ENCODE measurements at places on chromosomes 3 and 15.

DNA sequence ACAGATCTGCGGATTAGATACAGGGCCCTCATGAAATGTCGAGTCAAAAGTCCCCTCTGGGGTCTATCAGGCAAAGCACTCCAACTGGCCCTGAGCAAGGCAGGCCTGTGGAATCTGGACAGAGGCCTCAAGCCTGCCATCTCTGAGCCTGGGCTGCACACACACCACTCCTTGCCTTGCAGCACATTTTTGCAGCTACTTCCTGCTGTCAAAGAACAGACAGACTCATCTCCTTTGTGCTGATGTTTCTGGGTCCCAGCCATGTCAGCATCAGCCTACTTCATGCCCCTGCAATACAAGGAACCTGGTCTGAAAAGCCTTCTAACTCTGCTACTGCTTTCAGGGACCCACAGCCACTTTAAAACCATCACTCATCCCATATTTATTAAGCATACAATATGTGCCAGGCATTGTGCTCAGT is 60.6 kb upstream of the IL12A start:
- no peak for DNase-seq

DNA sequence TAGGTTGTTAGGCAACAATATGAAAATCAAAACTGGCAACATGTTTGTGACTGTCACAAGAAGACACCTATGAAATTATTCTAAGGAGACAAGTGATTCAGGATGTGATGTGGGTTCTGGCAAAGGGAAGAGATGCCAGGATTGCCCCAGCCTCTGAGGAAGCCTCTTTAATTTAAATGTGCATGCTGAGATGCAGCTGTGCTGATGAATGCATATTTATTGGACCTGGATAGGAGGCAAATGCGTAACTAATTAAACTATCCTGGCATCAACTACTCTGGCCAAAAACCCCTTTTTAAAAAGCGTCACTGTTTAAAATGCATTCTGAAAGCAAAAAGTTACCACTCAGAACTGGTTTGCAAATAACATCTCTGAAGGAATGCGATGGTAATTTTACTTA is 176.5 kb upstream of the DPH6 start:
- DNase-seq = no peak

DNA sequence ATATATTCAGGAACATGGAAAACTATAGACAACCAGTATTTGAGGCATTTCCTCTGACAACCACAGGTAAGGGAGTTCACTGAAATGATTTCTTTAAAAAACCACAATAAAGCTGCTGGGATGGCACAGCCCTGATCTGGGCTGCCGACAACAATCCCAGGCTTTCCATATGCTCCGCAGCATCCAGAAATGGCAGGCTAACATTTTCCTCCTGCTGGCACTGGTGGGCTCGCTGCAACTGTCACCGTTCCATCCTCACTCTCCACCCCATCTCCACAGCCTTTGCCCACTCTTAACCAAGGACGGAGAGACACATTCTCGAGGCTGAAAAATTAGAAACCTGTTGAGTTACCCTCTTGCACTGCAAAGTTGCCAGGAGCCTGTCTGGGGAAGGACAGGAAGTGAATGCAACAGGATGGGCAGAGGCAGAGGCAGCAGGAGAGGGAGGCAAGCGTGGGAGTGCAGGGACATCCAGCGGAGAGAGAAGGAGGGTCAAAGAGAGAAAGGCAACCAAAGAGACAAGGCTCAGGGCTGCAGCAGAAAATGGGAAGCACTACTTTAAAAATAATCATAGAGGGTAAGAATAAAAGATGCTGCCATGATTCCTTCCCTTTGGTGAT is 79.0 kb upstream of the ARRDC4 start:
- DNase-seq = no peak

- no peak for DNase-seq
Observed at GRCh38 chr3:190032923-190033322, 87.8 kb downstream of the P3H2 start.

GRCh38 chr3:42133500-42134298 is 42.5 kb downstream of the TRAK1 start:
- DNase-seq = no peak

GRCh38 chr3:127639173-127640041 is 10.4 kb downstream of the PODXL2 start:
- peak; percentile 54 for DNase-seq

DNA sequence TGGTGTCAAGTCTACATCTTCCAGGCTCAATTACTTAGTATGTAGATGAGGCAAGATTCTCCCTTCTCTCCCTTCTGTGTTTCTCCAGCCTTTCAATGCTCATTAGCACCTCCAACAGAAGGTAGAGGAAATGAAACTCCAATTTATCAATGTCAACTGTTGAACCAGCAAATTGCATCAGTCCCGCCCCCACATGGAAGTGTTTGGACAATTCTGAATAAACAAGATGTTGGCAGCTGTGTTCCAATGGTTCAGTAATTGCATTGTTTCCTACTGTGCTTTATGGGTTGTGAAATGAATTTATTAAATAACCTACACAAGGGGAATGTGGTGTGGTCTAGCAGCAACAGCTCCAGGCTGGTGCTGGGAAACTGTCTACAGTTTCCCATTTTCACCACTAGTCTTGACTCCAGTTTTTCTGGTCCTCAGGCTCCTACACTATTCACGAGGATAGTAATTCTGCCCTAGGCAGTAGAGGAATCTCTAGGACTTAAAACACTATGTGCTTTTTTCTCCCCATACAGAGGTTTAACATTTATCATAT is 91.9 kb downstream of the MB21D2 start:
- no peak for DNase-seq

DNA sequence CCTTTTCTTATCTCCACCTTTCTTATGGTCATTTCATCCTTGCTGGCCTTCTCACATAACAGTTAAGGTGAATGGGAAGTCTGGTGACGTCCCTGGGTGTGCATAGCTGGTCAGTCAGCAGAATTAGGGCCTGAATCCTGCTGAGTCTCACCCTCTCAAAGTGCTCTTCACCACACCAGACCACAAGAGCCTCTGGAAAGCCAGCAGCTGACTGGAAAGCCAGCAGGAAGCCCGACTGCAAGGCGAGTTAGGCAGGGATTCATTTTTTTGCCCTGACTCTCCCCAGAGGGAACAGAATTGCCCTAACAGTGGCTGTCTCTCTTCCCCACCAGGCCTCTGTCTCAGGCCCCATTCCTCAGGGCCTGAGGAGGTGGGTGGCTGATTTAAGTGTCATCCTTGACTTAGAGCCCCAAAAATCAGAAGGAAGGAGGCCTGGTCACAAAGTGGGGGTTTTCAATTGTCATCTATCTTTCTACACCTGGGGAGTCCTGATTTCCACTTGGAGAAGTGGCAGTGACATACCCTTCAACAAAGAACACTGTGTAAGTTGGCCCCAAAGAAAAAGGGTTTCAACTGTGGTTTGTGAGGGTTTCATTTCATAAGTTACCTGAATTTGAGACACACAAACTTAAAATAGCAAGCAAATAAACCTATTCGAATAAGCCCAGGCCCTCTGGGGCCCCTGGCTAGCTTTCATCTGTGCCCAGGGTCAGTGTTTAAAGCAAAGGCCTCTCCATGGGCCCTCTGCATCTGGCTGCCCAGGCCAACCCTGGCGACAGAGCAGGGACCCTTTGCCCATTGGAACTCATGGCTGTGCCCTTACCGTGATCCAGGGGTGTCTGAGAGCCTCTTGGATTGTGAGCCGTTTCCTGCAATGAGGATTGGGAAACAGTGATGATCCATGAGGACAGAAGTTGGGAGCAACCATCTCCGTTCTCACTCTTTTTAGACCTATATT is 90.5 kb upstream of the HERC1 start:
- DNase-seq = no peak

- no peak for DNase-seq
Observed at GRCh38 chr3:188486126-188486525, 332.2 kb downstream of the LPP start.

- no peak for DNase-seq
Observed at GRCh38 chr3:50994537-50994936, 319.8 kb downstream of the DOCK3 start.

DNA sequence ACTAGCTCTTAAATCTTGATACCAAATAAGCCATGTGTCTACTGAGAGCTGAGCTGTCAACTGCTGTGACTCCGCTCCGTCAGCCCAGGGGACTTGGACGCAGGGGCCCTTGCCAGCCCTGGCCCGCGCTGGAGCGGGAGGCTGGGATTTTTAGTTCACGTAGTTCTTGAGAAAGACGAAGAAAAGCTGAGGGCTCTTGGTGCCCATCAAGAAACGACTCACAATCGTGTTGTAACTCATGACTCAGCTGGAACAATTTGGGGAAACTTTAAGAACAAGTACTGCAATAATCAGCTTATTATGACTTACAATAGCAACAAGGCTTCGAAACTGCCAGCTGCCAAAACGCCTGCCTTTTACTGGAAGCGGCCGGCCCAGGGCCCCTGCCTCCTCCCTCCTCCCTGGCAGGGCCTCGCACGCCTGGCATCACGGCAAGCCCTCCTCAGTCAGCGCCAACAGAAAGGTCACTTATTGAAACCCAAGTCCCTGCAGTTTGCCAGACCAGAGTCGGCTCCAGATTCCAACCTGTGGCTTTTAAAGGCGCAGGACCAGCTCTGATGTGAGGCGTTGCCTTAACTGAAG is 60.3 kb downstream of the RGMA start:
- DNase-seq = peak; percentile 50

GRCh38 chr3:128232376-128233178 is 79.3 kb downstream of the EEFSEC start:
- DNase-seq = no peak

DNA sequence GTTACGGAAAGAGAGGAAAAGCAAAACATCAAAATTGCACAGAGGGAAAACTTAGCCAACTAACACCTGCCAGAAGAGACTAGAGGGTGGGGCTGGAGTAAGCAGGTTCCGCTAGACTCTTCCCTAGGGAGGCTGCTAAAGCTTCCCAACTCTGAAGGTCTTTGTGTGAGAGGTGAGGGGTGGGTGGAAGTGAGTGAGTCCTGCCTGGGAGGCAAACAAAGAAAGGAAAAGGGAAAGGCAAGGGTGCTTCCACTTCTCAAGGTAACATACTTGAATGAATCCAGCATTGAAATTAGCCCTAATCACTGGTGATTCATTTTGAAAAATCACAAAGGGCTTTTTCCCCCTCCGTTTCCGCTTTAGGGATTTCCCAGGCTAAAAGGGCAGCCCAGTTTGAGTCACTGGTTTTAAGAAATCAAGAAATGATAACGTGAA is 220.5 kb upstream of the ADAMTS9 start:
- no peak for DNase-seq

GRCh38 chr3:46677411-46677726 is 16.1 kb downstream of the ALS2CL start:
- no peak for DNase-seq

DNA sequence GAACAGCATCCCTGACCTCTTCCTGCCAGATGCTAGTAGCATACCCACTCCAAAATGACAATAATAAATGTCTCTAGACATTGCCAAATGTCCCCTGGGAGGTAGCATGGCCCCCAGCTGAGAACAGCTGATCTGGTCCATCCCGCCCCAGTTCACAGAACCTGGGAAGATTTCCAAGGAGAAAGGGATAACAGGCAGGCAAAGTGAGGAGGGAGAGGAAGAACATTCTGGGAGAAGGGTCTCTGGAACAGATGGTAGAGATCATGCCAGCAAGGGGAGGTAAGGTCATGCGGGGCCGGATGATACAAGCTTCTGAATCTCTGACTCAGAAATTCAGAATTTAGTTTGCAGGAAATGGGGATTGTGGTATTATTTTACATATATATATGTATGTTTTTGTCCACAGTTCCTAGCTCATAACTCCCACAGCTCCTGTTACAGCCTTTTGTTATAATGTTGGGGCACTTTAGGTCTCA is 192.7 kb downstream of the SUCLG2 start:
- DNase-seq = no peak

DNA sequence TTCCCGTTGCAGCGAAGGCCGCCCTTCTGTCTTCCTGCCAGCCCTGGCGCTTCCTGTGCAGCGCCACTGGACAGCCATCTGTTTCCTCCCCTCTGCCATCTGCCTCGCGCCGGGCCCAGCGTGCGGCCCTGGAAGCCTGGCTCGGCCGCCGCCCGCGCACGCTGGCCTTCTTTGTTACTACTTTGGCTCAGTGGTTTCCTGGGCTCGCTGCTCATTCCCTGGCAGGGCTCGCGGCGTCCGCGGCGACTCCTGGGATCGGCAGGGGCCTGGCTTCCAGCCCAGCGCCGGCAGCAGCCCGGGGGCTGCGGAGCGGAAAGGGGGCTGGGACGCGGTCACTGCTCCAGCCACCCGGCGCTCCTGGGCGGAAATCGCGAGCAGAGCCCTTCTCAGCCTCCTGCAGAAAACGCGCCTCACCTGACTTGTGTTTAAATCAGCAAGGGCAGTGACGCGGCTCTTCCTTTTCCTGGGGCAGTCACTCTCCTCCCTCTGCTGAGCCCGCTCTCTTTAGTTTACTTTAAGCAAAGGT is 10.0 kb downstream of the CMTM7 start:
- peak; percentile 89 for DNase-seq

GRCh38 chr15:76258460-76258859 is 52.8 kb downstream of the ETFA start:
- peak; percentile 15 for DNase-seq

DNA sequence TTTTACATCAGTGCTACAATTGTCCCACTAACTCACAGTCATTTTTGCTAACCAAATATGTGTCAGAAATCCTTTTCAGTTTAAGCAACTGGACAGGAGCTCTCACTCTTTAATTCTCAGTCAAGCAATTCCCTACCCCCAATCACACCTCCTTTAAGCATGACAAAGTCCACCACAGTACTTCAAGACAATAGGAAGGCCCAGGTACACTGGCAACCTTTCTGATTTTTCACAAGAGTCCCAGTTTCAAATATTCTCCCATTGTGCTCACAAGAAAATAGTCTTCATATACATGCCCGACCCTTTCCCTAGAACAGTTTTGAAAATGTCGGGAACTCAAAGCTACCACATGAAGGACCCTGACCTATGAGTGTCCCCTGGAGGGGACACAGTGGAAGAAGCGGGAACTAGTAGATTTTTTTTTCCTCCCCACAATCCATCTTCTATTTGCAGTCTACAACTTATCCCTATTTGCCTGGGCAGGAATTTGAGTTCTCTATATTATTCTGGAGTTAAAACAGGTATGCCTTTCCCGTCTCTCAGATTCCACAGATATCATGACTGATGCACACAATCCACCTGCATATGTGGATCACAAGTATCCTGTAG is 413.5 kb downstream of the TIGIT start:
- DNase-seq = no peak

DNA sequence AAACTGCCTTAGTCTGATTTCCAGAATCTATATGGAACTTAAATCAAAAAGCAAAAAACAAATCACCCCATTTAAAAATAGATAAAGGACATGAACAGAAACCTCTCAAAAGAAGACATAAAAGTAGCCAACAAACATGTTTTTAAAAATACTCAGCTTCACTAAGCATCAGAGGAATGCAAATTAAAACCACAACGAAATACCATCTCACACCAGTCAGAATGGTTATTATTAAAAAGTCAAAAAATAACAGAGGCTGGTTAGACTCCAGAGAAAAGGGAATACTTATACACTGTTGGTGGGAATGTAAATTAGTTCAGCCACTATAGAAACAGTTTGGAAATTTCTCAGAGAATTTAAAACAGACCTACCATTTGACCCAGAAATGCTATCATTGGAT is 367.9 kb downstream of the ZIC4 start:
- no peak for DNase-seq
